ENCODE measurements at places on chromosomes 16 and 17.

DNA sequence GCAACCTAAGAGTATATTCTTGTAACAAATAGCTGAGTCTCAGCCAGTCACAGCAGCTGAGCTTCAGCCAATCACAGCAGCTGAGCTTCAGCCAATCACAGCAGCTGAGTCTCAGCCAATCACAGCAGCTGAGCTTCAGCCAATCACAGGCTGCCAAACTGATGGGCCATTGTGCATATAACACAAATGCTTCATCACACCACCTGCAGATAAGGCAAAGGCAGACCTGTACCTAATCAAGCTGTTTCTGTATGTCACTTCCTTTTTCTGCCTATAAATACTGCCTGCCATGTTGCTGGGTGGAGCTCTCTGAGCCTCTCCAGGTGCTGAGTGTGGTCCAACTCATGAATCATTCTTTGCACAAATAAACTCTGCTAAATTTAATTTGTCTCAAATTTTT, 19.9 kb downstream of the MYH13 start:
- DNase-seq, result no peak

- DNase-seq, result no peak
Observed at GRCh38 chr17:50330151-50330775, 15.7 kb upstream of the XYLT2 start.

DNA sequence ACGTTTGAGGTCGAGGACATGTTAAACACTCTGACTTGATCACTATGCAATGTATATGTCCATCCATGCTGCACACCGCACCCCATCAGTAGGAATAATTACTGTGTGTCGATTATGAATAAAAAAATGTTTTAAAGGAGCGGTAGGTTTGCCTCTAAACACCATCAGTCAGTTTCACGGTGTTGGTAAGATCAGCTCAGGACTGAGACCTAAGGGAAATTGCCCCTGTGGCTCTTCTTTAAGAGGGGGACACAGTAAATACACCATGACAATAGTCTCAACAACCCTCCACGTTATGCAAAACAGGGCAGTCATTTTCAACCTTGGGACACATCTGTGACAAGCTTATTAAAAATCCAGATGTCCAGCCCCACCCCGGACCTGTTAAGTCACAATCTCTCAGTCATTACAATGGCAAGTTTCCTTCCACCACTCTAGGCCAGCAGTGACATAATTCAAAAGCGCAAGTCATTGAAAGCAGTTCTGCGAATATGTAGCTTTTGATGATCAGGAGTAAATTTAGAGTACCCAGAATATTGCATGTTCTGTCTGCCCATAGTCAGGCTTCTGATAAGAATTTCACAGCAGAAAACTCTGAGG, 1.2 kb downstream of the ATMIN start:
- no peak for DNase-seq

GRCh38 chr17:79201536-79202227, 127.1 kb downstream of the ENGASE start:
- DNase-seq, result no peak

DNA sequence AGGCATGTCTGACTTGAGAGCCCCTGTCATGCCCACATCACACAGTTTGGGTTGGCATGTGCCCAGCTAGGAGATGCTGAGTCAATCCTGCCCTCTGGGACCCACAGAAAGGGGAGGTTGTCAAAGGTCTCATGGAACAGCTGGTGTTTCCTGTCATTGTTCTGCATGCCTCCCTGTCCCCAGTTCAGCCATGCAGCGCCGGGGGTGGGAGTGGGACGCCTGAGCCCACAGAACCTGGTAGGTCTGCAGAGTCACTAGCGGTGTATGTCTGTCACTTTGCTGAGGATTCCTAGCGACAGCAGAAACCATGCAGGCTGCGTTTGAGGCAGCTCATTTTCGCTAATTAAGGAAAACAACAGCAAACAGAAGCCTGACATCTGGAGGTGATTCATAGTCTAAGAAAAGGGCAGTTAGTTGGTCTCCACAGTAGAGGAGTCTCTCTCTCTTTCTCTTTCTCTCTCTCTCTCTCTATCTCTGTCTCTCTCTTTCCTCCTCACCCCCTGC, 19.6 kb upstream of the CCL1 start:
- DNase-seq, result no peak

- no peak for DNase-seq
Observed at GRCh38 chr16:1640261-1640941, 28.2 kb downstream of the CRAMP1 start.

DNA sequence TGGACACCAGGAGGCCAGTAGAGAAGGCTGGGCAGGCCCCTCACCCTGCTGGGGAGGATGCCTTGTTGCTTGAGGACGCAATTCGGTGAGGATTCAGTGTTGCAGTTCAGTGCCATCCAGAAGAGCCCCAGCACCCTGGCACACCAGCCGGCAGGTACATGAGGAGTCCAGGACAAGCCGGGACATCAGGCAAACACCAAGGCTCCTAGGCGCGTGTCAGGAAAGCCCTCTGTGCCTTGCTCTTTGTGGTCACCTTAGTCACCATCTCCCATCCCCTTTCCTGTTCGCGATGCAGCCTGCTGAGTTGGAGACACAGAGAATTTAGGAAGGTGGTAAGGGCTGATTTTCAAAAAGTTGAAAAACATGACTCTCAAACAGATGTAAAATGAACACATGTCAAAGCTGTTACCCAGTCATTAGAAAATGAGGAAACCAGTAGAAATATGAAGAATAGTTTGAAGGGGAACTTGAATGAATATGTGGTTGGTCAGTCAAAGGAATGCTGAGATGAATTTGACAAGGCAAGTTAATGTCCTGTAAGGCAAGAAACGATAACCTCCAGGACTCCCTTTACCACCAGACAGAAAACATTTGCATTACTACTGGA, 2.3 kb upstream of the NCBP3 start:
- no peak for DNase-seq

- no peak for DNase-seq
Observed at GRCh38 chr16:10945065-10945787, 862 bp downstream of the CLEC16A start.

- DNase-seq, result no peak
Observed at GRCh38 chr16:71205482-71206131, 24.9 kb downstream of the HYDIN start.

GRCh38 chr16:2026461-2027023, at the start of gene NHERF2:
Gene NHERF2 (plus strand): TSS chr16:2026902. CDS start chr16:2027006, 104 bp downstream.
- DNase-seq, result no peak

- no peak for DNase-seq
Observed at GRCh38 chr17:7932949-7933348, 943 bp downstream of the CNTROB start.

DNA sequence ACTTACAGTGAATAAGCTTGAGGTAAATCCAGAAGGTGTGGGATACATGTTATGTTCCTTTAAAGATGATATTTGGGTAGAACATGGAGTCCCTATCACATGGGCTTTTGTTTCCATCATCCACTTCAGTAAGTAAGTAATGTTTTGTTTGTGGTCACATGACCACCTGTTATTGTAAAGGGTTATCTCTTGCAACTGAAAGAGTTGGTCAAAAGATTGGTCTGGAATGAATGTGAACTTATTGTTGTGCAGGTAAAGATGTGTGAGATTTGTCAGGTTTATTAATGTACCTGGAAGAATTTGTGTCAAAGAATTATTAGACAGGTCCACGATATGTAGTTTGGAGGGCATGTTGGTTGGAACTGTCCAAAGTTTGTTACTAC, 1.6 kb downstream of the OMG start:
- no peak for DNase-seq

DNA sequence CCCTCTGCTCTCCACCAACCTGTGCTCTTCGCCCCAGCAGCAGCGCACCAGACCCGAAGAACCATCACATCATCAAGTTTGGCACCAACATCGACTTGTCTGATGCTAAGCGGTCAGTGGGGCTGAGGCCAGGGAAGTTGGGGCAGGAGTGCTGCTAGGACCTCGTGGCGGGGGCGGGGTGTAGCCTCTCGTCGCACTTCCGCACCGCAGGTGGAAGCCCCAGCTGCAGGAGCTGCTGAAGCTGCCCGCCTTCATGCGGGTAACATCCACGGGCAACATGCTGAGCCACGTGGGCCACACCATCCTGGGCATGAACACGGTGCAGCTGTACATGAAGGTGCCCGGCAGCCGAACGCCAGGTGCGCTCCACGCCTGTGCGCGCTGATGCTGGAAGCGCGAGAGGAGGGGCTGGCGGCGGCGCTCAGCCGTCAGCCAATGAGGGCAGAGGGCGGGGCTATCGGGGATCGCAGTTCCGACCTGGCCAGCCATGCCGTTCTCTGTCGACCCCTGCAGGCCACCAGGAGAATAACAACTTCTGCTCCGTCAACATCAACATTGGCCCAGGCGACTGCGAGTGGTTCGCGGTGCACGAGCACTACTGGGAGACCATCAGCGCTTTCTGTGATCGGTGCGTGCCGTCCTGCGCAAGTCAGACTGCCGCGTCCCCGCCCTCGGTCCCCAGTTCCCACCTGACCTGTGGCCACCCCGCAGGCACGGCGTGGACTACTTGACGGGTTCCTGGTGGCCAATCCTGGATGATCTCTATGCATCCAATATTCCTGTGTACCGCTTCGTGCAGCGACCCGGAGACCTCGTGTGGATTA, 3.2 kb upstream of the TMEM88 start:
- DNase-seq, result peak; percentile 90

GRCh38 chr16:86897486-86897885, 319.1 kb downstream of the FOXL1 start:
- no peak for DNase-seq

- DNase-seq, result no peak
Observed at GRCh38 chr17:27282054-27282551, 11.8 kb upstream of the WSB1 start.

DNA sequence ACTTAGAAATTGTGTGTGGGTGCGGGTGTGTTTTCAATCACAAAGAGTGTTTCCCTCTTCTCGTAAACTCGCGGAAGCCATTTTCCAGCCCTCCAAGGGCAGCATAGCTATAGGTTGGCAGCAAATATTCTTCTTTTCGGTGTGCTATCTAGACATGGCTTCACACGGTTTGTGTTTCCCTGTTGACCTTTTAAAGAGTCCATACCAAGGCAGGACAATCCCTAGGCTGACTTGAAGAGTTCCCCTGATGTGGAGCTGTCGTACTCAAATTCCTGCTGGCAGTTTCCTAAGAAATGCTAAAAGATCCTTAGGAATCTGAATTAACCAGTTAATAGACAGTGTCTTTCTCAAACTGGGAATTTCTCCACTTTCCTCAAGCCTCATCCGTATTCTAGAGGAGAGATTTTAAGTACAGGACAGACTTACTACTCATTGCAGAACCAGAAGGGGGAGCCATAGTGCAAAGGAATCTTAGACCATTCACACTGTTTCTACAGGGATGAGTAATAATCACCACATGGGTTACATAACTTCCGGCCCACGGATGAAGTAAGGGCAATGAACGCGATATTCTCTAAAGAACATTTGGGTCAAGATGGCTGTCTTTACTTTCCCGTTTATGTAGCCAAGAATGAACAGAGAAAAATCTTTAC, 288.6 kb upstream of the ELAC2 start:
- DNase-seq, result no peak

GRCh38 chr16:9099131-9099625, 7.7 kb downstream of the HAPSTR1 start:
- no peak for DNase-seq

- DNase-seq, result no peak
Observed at GRCh38 chr16:87050142-87050541, 267.1 kb downstream of the C16orf95 start.

DNA sequence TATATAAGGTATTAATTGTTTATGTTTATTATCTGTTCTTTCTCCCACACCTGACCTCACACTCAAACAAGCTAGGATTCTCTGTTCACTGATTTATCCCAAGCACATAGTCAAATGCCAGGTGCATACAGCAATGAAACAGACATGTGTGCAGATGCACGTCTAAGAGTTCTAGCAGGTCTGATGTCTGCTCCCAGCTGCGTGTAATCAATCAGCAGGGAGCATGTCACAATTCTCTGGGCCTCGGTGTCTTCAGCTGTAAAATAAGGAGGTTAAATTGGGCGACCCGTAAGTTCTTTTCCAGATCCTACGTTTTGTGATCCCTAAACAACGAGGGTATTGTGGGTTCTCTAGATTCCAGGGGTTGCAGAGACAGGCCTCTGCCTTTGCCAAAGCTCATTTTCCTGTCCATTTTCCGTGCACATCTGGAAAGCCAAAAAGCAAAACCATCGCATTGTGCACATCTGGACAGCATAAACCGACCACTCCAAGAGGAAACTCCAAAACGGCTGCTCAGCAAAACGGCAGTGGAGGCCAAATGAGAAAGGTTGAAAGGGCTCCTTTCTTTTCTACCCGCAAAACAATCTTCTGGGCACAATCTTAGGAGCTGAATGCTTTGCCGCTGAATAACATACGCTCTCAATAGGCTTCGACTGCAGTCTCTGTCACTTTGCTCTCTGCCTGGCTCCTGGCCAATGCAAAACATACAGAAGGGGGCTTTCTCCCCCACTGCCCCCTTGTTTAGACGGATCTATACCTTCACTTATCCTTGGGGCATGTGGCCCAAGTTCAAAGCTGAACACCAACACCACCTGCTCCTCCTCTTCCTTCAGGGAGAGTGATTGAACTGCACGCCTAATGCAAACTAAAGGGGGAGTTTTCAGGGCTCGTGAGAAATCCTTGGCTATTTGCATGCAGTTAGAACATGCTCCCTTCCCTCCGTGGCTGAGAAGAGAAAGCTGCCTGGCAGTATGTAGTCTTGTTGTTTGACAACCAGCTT, 426.3 kb downstream of the SLC39A11 start:
- no peak for DNase-seq

DNA sequence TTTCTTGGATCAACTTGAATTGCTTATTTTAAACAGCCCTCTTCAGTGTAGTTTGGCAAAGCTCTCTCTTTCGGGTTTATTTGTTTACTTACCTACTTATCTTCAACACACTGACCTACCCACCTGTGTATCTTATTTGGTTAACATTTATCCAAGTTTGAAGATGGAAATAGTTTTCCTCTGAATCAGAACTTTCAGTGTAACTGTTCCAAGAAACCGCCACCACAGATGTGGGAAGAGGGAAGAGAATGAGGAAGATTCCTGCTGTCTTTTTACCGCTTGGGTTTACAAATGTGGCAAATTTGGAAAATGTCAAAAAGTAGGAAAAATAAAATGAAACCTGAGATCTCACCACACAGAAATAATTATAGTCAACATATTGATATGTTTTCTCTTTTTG, 115.8 kb downstream of the MSI2 start:
- no peak for DNase-seq

DNA sequence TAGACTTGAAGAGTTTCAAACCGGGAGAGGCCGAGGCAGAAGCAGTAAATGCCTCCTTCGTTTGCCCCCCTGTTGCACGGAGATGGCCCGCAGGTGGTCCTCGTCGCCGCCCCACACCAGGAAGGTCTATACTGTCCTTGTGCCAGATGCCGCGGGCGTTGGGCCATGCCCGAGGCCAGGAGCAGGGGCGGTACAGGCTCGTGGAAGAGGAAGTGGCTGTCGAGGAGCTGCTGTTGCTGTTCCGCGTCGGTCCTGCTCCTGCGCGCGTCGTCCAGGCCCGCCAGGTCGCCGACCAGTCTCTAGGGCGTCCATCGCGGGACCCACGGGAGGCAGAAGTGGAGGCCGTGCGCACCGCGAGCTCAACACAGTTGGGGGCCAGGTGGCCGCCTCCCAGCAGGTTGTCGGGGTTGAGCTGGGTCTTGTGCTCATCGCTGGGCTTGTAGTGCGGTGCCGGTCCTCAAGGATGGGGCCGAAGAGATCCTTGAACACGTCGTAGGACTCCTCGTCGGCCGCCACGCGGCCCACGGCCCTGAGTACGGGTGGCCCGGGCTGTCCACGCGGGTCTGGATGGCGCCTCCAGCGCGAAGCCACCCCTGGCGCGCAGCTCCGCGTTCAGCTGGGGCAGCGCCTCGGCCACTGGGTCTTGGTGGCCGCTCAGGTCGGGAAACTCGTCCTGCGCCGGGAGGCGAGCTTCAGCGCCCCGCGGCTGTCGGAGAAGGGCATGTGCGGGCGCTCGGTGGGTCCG, 13.1 kb upstream of the C16orf87 start:
- no peak for DNase-seq
